ENCODE measurements at places on chromosomes 11 and 22. TPM values are rescaled to one million over a fixed set of nuclear protein-coding genes. Genes with fewer than 3 reads are reported as not detected.
A peak's percentile ranks its signal among the peaks of the same experiment; 100 is the strongest.

DNA sequence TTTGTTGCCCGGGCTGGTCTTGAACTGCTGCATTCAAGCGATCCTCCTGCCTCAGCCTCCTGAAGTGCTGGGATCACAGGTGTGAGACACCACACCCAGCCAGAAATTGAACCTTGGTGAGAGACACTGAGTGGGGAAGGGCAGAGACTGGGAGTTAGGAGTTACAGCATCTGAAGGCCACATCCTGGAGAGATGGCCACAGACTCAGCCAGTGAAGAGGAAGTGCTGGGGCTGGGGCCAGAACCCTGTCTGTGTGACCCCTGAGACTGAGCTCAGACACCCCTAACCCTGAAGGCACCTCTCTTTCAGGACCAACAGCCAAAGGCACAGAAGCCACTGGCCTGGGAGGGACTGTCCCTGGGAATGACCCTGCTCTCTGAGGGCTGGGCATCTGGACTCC is 33.8 kb downstream of the TXN2 start:
- no peak for DNase-seq
- no peak overlapping the region for H3K27ac ChIP-seq
- no peak overlapping the region for H3K4me3 ChIP-seq
- H3K4me1 ChIP-seq = peaks cover 17% of the 10 kb centered on the region

DNA sequence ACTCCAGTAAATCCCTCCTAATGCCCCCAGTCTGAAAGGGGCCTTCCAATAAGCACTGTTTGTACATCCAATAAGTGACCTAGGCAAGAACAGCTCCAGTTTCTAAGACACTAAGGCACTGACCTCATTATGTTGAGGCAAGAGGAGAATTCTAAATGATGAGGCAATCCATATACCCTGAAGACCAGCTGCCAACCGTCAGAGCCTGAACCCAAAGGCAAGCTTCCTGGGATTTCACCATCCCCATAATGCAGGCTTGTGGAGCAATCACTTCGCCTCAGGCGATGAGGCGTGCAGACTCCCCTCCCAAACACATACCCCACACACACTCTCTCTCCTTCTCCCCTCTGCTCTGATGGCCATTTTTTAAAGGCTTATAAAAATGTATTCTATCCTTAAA is 49.5 kb downstream of the LGR4 start:
- H3K4me3 ChIP-seq = no peak overlapping the region
- DNase-seq = no peak
- no peaks in the 10 kb centered on the region for H3K27me3 ChIP-seq
- H3K27ac ChIP-seq = peak overlapping the region; percentile 52
- H3K4me1 ChIP-seq = peaks cover 56% of the 10 kb centered on the region

DNA sequence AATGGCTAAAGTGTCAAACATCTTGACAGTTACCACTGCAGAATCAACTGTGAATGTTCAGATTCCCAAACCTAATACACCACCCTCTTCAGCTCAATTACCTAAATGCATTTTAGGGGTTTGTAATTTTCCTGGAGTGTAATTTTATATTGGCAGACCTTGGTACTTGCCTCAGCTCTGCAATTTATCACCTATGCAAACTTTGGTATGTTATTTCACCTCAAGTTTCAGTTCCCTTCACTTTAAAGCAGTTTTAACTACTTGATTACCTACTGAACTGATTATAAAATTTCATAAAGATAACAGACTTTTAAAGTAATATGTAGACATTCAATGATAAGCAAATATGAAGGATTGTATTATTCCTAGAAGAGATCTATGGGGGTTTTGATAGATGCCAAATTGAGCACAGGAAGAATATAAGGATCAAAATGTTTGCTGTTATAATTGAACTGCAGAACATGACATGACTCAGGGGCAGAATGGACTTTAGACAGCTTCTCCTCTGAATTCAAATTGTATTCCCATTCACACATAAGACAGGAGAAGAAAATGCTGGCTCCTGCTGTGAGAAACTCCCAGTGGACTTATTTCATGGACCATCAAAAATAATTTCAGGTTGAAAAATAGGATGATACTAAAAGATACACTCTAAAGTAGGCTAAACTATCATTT is 491.5 kb upstream of the LUZP2 start:
- DNase-seq = no peak
- H3K4me3 ChIP-seq = no peak overlapping the region
- H3K27me3 ChIP-seq = no peaks in the 10 kb centered on the region
- H3K4me1 ChIP-seq = no peaks in the 10 kb centered on the region
- H3K27ac ChIP-seq = no peak overlapping the region
- H3K36me3 ChIP-seq = no peaks in the 10 kb centered on the region

- DNase-seq = no peak
- no peaks in the 10 kb centered on the region for H3K27me3 ChIP-seq
- H3K4me1 ChIP-seq = no peaks in the 10 kb centered on the region
- H3K4me3 ChIP-seq = no peak overlapping the region
- no peaks in the 10 kb centered on the region for H3K36me3 ChIP-seq
- no peak overlapping the region for H3K27ac ChIP-seq
These were observed 24.8 kb downstream of the GAB2 start for GRCh38 chr11:78392854-78393253.

GRCh38 chr11:65452806-65453490 is 30.4 kb downstream of the NEAT1 start:
- H3K4me3 ChIP-seq = no peak overlapping the region
- peaks cover 27% of the 10 kb centered on the region for H3K4me1 ChIP-seq
- no peaks in the 10 kb centered on the region for H3K27me3 ChIP-seq
- H3K27ac ChIP-seq = peak overlapping the region; percentile 50
- no peak for DNase-seq
- H3K36me3 ChIP-seq = no peaks in the 10 kb centered on the region

- no peak overlapping the region for H3K27ac ChIP-seq
- H3K4me3 ChIP-seq = no peak overlapping the region
- H3K36me3 ChIP-seq = no peaks in the 10 kb centered on the region
- DNase-seq = no peak
These were observed 4.1 kb downstream of the KCNQ1 start for GRCh38 chr11:2448661-2449547.

GRCh38 chr11:105189581-105189980 is 50.0 kb upstream of the CARD18 start:
- no peak overlapping the region for H3K27ac ChIP-seq
- no peaks in the 10 kb centered on the region for H3K4me1 ChIP-seq
- no peak overlapping the region for H3K4me3 ChIP-seq
- H3K36me3 ChIP-seq = no peaks in the 10 kb centered on the region
- DNase-seq = no peak
- H3K27me3 ChIP-seq = no peaks in the 10 kb centered on the region

DNA sequence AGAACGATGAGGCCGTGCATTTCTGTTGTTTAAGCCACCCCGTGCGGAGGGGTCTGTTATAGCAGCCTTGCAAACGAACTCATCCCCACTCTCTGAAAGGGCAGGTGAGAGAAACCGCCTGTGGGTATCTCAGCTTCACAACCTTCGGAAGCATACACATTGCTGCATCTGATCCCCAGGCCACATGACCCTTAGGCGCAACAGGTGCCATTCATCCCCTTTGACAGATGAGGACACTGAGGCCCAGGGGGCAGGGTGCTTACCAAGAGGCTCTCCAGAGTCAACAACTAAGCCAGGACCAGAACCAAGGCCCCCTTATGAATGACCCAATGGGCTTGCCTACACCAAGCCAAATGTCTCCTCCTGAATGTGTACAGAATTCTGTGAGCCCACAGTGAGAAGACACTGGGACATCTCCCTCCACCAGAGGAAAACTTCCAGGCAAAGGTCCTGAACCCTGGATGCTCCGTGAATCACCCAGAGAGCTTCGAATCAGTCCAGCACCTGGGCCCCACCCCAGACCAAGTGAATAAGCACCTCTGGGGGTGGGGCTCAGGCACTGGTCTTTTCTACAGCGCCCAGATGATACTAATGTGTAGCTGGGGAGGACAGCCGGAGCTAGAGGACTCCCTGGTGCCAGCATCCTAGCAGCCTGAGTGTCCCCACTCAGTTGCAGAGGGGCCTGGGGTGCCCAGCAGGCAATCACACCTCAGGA is 83.2 kb downstream of the BUD13 start:
- DNase-seq = no peak
- peaks cover 17% of the 10 kb centered on the region for H3K4me1 ChIP-seq
- H3K27ac ChIP-seq = no peak overlapping the region
- H3K36me3 ChIP-seq = no peaks in the 10 kb centered on the region
- H3K4me3 ChIP-seq = no peak overlapping the region

DNA sequence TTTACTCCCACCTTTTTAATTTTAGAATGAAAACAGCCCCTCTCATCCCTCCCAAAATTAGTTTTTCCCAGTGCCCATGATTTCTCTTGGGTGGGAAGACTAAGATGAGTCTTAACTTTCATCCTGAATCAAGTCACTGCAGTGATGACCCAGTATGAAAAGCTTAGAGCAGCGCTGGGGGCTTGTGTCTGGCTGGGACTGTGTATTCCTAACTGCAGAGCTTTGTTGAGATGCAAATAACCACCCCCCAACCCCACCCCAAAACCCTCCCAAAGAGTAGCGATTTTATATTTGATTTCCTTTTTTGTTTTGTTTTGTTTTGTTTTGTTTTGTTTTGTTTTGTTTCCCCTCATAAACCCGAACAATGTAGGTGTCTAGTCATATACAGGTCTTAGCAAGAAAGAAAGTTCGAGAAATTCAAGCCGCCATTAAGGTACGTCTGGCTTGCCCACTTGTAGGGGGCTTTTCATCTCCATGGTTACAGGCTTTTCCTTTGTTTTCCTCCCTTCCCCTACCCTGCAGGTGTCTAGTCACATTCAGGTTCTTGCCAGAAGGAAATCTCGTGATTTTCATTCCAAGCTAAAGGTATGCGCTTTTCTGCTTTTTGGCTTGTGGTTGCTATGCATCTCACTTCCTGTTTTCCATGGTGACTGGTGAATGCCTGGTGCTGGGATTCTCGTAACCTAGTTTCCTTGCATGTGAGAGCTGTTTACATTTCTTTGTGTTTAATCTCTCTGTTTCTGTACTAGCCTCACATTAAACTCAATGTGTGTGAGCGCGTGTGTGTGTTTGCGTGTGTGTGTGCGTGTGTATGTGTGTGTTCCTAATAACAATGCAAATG is 144.6 kb upstream of the RASSF10 start:
- H3K27ac ChIP-seq = peak overlapping the region; percentile 76
- H3K27me3 ChIP-seq = no peaks in the 10 kb centered on the region
- peaks cover 25% of the 10 kb centered on the region for H3K4me1 ChIP-seq

DNA sequence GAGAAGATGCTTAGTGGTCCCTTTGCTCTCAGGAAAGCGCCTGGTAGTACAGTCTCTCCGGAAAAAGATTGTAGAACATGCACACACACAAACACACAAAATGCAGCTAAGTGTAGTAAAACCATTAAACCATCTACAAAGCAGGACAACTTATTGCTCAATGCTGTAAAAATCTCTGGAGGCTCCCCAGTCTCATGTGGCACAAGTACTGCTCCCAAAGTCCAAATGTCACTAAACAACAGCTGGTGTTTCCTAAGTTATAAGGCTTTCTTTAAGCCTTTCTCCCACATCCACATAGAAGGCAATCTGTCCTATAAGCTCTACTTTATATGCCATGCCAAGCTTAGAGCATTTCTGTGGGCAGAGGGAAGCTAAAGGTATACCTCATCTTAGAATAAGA is 32.9 kb downstream of the CDON start:
- H3K27ac ChIP-seq = no peak overlapping the region
- H3K4me3 ChIP-seq = no peak overlapping the region
- H3K36me3 ChIP-seq = no peaks in the 10 kb centered on the region
- DNase-seq = no peak
- H3K27me3 ChIP-seq = no peaks in the 10 kb centered on the region

GRCh38 chr22:50276143-50276542 is 6.0 kb upstream of the MAPK11 start:
- no peak overlapping the region for H3K27ac ChIP-seq
- H3K36me3 ChIP-seq = peaks cover 38% of the 10 kb centered on the region
- no peak for DNase-seq
- no peaks in the 10 kb centered on the region for H3K27me3 ChIP-seq

DNA sequence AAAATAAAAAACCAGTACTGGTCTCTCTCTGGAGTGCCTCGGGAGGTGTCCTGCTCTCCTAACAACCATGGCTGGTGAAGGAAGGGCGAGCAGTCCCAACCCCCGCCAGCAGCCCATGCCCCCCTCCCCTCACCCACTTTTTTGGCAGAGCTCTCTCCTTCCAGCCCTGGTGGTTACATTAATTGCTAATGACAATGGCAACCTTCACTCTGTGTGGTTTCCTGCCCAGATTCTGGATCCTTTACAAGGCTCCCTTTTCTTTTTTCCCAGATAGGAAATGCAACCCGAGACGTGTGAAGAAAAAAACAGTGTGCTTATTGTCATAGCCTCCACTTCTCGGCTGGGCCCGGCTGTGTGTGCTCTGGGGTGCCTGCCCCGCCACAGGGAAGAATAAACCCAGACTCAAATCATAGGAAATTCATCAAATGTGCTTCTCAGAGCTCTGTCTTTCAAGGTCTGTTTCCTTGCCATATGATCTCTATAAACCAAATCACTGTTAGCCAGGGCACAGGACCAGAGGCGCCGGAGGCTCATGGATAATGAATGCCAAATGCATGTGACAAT is 513.0 kb downstream of the SOX6 start:
- H3K4me3 ChIP-seq = no peak overlapping the region
- no peak overlapping the region for H3K27ac ChIP-seq
- DNase-seq = no peak
- H3K36me3 ChIP-seq = no peaks in the 10 kb centered on the region

GRCh38 chr22:49963647-49964026 is 3.1 kb downstream of the PIM3 start:
- peaks cover 16% of the 10 kb centered on the region for H3K36me3 ChIP-seq
- no peak overlapping the region for H3K4me3 ChIP-seq
- no peaks in the 10 kb centered on the region for H3K27me3 ChIP-seq
- H3K27ac ChIP-seq = no peak overlapping the region

The CRYBA4 gene
- polyA plus RNA-seq = not detected

The HORMAD2 gene
- polyA plus RNA-seq = not detected

The MOGAT2 gene
- not detected for polyA plus RNA-seq

The CATSPER1 gene
- polyA plus RNA-seq = 0.07 TPM

The RIMBP3B gene
- polyA plus RNA-seq = not detected

The PDGFD gene
- 0.27 TPM for polyA plus RNA-seq

The GDPD4 gene
- polyA plus RNA-seq = not detected

The OR2D2 gene
- polyA plus RNA-seq = 0.14 TPM
